Ovary (tissue), 10 donors: ENCODE measurements at places on chromosomes 6 and 20.

GRCh38 chr6:88899569-88900316 lies 63.7 kb downstream of the RNGTT start:
- no peak for DNase-seq

DNA sequence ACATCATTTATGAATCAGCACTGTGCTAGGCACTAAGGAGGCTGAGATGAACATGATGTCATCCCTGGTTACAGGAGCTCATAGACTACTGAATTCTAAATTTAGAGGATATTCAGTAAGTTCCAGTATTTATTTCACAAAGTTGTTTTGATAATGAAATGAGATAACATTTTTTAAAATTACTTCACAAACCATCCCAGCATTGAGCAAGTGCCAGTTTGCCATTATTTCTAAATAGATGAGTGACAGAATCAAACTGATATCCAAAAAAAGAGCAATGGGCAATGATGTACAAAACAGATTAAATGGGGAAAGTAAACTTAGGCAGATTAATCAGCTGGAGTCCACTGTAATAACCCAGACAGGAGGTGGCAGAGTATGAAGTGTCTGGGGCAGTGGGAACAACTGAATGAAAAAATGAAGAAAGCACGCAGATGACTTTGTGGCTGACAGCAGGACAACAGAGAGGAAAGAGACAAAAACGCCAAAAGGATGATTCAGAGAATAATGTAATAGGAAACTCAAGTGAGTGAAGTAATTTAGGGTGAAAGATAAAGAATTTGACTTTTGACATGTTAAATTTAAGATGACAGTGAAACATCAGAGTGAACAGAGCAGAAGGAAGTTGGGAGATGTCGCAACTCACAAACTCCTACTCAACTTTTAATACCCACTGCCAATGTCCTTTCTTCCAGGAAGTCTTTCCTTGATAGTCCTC lies 70.2 kb downstream of the RCAN2 start:
- no peak for DNase-seq

GRCh38 chr20:3557237-3557785 lies 86.5 kb downstream of the ATRN start:
- DNase-seq, result no peak

DNA sequence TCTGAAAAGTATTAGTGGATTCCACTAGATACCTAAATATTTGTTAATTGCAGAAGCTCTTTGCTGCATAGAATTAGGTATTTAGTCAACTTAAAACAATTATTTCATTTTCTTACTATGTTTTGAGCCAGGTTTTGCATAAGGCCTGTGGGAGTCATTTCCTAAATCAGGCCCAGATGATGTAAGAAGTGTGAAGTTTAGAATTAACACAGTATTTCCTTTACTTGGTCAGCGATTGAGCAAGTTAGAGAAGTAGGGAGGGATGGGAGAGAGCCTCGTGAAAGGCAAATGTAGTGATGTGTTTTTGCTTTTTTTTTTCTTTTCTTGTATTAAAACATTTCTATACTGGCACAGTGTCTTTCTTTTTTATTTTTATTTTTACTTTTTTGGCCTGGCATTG lies 711.1 kb downstream of the HDGFL1 start:
- no peak for DNase-seq

- no peak for DNase-seq
These were observed 39.4 kb upstream of the PLEKHG1 start for GRCh38 chr6:150560004-150560883.

- no peak for DNase-seq
These were observed 21.5 kb downstream of the OR2B2 start for GRCh38 chr6:27890445-27891319.

- DNase-seq, result no peak
These were observed 55.2 kb upstream of the CITED2 start for GRCh38 chr6:139429580-139430145.

- DNase-seq, result no peak
These were observed 83.4 kb upstream of the RGS17 start for GRCh38 chr6:153214436-153214835.
